ENCODE measurements at places on chromosomes 1 and 21. TPM values are rescaled to one million over a fixed set of nuclear protein-coding genes. Genes with fewer than 3 reads are reported as not detected.
A peak's percentile ranks its signal among the peaks of the same experiment; 100 is the strongest.

The B3GALT2 gene
- 7.6 TPM for total RNA-seq

The TEDDM1 gene
- not detected for total RNA-seq

The LMOD1 gene
- 80.5 TPM for total RNA-seq

The TAS1R1 gene
- not detected for total RNA-seq

The LCE2C gene
- not detected for total RNA-seq

The BGLAP gene
- not detected for total RNA-seq

The PLA2G2D gene
- not detected for total RNA-seq

DNA sequence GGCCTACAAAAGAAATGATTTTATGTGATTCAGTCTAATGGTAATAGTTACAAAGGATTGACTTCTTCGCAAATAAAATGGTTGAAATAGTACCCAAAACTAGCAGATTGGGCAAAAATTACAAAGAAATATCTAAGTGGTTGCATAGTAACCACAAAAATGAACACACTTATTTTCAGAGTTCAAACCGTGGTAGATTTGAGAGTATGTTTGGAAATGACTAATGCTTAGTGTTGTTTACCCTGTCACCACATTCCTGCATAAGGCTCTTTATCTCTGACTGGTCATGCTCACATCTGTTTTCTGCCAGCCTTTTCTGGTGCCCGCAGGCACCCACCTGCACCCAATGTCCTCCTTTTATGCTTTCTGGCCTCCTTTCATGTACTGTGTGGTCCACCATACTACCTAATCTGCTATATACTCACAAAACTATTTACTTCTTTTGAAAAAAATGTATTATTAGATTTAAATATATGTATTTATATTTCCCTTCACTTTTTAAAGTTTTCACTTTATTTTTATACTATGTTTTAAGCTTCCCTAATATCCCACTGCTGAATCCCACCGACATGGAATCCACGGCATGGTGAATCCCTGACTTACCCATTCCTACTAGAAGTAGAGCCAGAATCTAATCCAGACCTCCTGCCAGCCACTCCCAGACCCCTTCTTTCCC is 30.3 kb downstream of the PTPRC start:
- no peaks in the 10 kb centered on the region for H3K36me3 ChIP-seq
- DNase-seq: no peak
- no peaks in the 10 kb centered on the region for H3K27me3 ChIP-seq

DNA sequence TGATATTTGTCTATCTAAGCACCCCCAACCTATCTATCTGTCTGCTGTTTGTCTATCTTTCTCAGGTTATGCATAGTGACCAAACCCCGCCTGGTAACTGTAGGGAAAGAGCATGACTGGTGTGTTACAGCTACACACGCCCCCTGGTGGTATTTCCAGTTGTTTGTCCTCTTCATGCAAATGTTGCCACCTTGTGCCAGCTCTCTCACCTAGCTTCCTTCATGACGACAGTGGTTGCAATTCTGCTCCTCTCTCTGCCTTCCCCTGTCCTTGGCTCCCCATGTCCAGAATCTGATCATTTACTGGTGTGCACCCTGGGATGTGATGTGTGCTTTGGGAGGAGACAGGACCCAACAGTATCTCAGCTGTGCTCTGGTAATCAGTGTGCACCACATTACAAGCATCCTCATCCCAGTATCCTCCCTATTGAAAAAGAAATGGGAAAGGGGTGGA is 8.1 kb upstream of the INKA2 start:
- H3K4me3 ChIP-seq: no peak overlapping the region
- no peak overlapping the region for H3K27ac ChIP-seq
- no peaks in the 10 kb centered on the region for H3K27me3 ChIP-seq
- peaks cover 9% of the 10 kb centered on the region for H3K4me1 ChIP-seq
- DNase-seq: no peak
- no peaks in the 10 kb centered on the region for H3K36me3 ChIP-seq

DNA sequence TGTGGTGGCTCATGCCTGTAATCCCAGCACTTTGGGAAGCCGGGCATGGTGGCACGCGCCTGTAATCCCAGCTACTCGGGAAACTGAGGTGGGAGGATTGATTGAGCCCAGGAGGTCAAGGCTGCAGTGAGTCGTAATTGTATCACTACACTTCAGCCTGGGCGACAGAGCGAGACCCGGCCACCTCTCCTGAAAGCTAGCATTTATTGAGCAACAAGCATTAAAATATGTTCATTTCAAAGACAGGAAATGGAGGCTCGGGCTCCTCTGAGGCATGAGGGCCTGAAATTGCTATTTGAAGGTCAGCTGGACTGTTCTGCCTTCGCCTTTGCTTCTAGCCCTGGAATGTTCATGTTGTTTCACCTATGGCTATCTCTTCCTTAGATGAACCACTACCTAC is 34.5 kb downstream of the SPATA21 start:
- no peaks in the 10 kb centered on the region for H3K27me3 ChIP-seq
- no peak overlapping the region for H3K27ac ChIP-seq
- peaks cover 7% of the 10 kb centered on the region for H3K36me3 ChIP-seq
- H3K4me1 ChIP-seq: no peaks in the 10 kb centered on the region

DNA sequence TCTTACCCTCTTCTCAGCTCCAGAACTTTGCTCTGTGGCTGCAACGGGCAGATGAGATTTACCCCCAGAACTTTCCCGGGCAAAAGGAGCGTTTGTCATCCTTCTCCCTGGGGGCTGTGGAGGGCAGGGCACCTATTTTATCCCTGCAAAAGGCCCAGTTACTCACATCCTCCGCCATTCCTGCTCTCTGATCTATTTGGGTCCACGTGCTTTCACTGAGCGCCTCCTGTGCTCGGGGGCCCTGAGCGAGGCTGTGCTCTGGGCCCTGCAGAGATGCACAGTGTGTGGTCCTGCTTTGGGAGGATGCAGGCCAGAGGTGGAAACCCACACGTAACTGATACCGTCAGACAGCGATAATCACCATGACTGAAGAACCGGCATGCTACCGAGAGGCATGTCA is 2.4 kb upstream of the CSMD2 start:
- peaks cover 70% of the 10 kb centered on the region for H3K27me3 ChIP-seq
- peaks cover 16% of the 10 kb centered on the region for H3K4me1 ChIP-seq
- no peak overlapping the region for H3K4me3 ChIP-seq
- H3K27ac ChIP-seq: no peak overlapping the region

DNA sequence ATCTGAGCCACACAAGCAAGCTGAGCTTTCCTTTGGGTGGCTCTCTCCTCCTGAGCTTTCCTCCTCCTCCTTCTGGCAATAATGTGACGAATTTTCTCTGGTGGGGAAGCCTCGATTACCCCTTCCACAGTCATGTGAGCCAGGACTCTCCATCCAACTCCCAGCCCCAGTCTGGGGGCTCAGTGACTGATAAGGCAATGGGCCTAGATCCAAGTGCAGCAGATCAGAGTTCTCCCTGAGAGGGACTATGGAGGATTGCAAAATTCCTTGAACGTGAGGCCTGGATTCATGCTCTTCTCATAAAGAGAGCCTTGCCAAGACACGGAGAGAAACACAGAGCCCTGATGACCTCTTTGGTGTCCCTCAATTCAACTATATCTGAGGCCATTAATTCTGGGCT is 31.3 kb upstream of the TRIM67 start:
- H3K27me3 ChIP-seq: no peaks in the 10 kb centered on the region
- peaks cover 22% of the 10 kb centered on the region for H3K4me1 ChIP-seq
- H3K4me3 ChIP-seq: no peak overlapping the region
- no peak overlapping the region for H3K27ac ChIP-seq
- no peak for DNase-seq
- H3K36me3 ChIP-seq: peaks cover 1% of the 10 kb centered on the region

GRCh38 chr1:70517444-70517843 is 106.4 kb downstream of the CTH start:
- H3K4me3 ChIP-seq: no peak overlapping the region
- no peaks in the 10 kb centered on the region for H3K4me1 ChIP-seq
- no peak for DNase-seq
- H3K36me3 ChIP-seq: no peaks in the 10 kb centered on the region
- peaks cover 20% of the 10 kb centered on the region for H3K27me3 ChIP-seq
- no peak overlapping the region for H3K27ac ChIP-seq

GRCh38 chr21:17679002-17679600 is 66.4 kb upstream of the BTG3 start:
- no peaks in the 10 kb centered on the region for H3K4me1 ChIP-seq
- peaks cover 15% of the 10 kb centered on the region for H3K27me3 ChIP-seq
- H3K4me3 ChIP-seq: no peak overlapping the region
- DNase-seq: no peak
- H3K27ac ChIP-seq: no peak overlapping the region

- peaks cover 1% of the 10 kb centered on the region for H3K36me3 ChIP-seq
- no peaks in the 10 kb centered on the region for H3K27me3 ChIP-seq
- H3K4me1 ChIP-seq: peaks cover 22% of the 10 kb centered on the region
- DNase-seq: no peak
- H3K27ac ChIP-seq: peak overlapping the region; percentile 91
Observed at GRCh38 chr1:179080866-179081686, 794 bp upstream of the TOR3A start.

DNA sequence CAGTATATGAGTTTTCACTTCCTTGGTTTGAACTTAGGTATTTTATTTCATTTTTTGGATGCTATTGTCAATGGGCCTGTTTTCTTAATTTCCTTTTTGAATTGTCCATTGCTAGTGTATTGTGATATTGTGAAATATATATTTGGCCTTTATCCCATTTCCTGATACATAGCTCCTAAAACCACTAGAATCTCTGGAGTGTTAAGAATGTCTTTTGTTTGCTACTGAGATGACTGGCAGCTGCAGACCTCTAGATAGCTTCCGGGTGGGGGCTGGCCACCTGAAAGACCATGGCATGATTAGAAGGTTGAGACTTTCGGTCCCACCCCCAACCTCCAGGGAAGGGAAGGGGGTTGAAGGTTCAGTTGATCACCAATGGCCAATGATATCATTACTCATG is 245.4 kb downstream of the KCNJ6 start:
- no peaks in the 10 kb centered on the region for H3K27me3 ChIP-seq
- no peak overlapping the region for H3K27ac ChIP-seq
- peaks cover 21% of the 10 kb centered on the region for H3K4me1 ChIP-seq

- no peak overlapping the region for H3K4me3 ChIP-seq
- peaks cover 26% of the 10 kb centered on the region for H3K4me1 ChIP-seq
Observed at GRCh38 chr1:93728480-93729131, 47.0 kb upstream of the BCAR3 start.

DNA sequence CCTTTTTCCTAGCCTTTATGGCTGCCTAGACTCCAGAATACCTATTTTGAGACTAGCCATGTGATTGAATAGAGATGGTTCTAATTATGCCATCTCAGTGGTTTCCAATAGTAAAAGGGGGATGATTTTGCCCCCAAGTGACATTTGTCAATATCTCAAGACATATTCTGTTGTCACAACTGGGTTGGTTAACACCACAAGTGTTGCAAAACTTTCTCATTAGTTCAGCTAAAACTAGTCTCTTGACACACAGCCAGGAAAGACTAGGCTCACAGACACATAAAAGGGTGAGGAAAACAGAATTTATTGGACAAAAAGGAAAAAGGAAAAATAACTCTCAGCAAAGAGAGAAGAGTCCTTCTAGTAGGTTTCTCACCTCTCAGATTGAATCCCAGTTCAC is 39.9 kb upstream of the GBP5 start:
- DNase-seq: no peak
- H3K27me3 ChIP-seq: peaks cover 3% of the 10 kb centered on the region
- H3K4me1 ChIP-seq: no peaks in the 10 kb centered on the region
- H3K27ac ChIP-seq: no peak overlapping the region

DNA sequence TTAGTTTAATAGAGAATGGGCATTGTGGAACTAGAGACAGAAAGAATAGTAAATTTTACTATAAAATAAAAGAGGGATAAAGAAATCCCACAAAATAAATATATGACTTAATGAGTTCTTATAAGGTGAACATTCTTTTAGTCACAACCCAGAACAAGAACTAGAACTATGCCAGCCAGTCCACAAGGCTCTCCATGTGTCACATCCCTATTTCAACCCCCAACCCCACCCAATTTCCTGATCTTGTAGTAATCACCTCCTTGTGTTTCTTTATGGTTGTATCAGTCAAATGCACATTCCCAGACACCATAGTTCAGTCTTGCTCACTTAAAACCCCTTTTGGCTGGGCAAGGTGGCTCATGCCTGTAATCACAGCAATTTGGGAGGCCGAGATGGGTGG is 662.3 kb upstream of the CAMK1G start:
- H3K4me3 ChIP-seq: no peak overlapping the region
- peaks cover 19% of the 10 kb centered on the region for H3K27me3 ChIP-seq
- no peak for DNase-seq
- H3K4me1 ChIP-seq: no peaks in the 10 kb centered on the region

GRCh38 chr1:22352896-22353295 is 98.8 kb upstream of the ZBTB40 start:
- peak; percentile 36 for DNase-seq
- H3K27ac ChIP-seq: no peak overlapping the region

- DNase-seq: no peak
- peaks cover 27% of the 10 kb centered on the region for H3K4me1 ChIP-seq
- no peaks in the 10 kb centered on the region for H3K27me3 ChIP-seq
- no peak overlapping the region for H3K4me3 ChIP-seq
- no peak overlapping the region for H3K27ac ChIP-seq
Observed at GRCh38 chr1:178642282-178642681, 82.8 kb upstream of the RALGPS2 start.

DNA sequence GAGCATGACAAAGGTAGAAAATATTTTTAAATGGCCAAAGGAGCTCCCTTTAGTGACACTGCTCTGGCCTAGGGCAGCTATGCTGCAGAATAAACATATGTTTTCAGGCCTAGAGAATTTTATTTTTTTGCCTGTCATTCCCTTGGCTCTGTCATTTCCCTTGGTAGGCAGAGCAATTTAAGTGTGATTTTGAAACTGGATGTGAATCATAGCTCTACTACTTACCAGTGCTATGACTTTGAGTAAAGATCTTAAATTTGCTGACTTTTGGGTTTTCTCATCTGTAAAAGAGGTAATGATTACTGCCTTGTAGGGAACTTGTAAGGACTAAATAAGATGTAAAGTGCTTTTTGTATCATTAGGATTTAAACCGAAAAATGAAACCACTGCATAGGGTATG is 189.0 kb upstream of the ZRANB2 start:
- no peaks in the 10 kb centered on the region for H3K36me3 ChIP-seq
- no peak overlapping the region for H3K27ac ChIP-seq
- H3K27me3 ChIP-seq: peaks cover 12% of the 10 kb centered on the region
- no peak overlapping the region for H3K4me3 ChIP-seq
- no peaks in the 10 kb centered on the region for H3K4me1 ChIP-seq
- DNase-seq: no peak
